ENCODE measurements at places on chromosomes 2 and 18.

DNA sequence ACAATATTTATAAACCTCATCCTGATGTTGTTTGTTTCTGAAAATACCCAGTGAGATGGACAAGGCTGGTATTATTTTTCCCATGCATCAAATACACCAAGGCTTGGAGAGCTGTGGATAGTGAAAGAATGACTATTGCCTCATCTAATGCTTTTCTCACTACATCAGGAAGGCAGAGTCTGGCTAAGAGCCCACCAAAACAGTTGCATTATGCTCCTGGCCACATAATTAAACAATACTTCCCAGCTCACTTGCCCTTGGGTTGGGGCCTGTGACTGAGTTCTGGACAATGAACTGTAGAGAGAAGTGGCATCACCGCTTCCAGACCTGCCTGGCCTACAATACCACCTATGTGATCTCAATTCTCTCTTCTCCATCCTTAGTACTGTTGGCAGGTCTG is 46.4 kb upstream of the REEP1 start:
- no peak for DNase-seq

- DNase-seq: no peak
These were observed 540.6 kb upstream of the GCFC2 start for GRCh38 chr2:76251342-76251741.

- no peak for DNase-seq
These were observed 48.0 kb downstream of the ROCK2 start for GRCh38 chr2:11296401-11296800.

GRCh38 chr2:182359990-182360662 is 66.7 kb downstream of the PDE1A start:
- DNase-seq: peak; percentile 27
